Stimulated activated CD4-positive, alpha-beta T cell treated with anti-CD3 and anti-CD28 coated beads, Interleukin-1b, Interleukin-23, amount 100 ng/mL, for 1 hour (primary cell): ENCODE measurements at places on chromosomes 6 and 20.

DNA sequence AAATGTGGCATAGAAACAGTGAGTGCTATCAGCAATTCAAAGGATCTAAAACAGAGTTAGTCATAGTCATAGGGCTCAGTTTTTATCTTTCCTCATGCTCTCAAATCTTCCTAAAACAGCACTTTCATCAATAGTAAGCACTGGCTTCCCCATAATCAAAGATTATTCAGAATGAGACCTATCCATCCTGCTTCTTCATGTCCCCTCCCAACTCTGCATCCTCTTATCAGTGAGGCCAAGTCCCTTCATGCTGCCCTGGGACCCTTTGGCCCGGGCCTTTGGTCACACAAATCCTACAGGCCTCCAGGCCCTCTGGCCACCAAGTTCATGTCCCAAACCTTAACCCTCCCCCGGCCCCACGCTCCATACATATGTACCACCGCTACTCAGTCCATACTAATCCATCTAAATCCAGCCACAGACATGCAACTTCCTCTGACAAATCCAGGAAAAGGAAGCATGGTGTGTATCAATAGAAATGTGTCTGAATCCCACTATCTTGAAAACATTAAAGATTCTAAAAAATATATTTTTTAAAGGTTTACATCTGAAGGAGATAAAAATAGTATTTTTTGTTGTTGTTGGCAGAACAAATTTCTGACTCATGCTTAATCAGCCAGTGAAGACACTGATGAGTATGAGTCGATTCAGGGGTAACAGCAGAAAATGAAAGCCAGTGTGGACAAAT is 143.5 kb downstream of the PDE7B start:
- no peak for DNase-seq

DNA sequence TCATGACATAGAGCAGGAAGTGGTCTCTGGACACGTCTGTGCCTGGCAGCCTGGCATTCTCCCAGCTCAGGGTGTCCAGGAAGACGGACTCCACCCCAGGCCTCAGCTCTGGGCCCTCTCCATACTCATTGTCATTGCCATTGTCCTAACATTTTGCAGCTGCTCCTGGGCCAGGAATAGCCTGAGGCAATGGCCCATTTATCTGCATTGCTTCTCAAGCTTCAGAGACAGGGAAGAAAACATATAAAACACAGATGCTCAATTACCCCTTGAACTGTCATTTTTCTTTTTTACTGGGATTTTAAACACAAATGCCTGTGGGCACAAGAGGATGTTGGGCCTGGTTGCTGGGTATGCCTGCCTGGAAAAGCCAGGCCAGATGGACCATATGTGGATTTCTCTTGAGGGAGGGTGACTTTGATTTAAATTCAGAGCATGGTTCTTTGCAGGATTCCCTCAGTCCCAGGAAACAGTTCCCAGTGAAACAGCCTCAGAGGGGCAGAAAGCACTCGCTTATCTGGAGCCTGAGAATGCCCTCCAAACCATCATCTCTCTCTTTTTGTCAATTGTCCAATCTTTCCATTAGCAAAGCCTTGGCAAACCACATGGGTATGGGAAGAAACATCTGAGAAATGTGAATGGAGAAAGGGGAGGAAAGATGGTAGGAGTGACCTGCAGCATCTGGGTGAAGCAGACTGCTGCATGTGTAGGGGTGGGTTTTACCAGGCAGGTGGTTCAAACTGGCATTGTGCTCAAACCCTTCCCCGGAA is 17.9 kb downstream of the LAMP5 start:
- DNase-seq = no peak

GRCh38 chr20:7692478-7692877 is 247.8 kb downstream of the HAO1 start:
- no peak for DNase-seq

DNA sequence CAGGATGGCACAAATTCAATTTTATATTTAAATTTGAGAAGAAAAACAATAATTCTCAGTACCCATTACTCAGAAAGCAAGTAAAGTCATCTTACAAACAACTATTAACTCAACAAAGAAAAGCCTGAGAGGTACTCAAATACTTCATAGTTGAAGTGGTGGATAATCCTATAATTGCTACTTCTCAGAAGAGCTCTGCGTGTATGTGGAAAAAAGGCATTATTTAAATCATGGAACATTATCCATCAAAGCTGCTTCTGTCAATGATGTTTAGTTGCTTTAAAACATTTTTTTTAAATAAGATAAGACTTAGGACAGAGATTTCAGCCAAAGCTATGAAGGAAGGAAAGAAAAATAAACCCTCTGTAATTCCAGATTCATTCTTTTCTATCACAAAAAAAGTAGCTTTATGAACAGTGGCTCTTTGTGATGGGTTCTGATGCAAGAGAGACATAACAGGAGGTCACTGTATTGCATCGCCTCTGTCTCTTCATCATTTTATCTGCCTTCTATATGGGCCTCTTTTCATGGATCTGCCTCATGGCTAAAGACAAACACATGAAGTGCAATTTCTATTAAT is 367.9 kb upstream of the SLC35B3 start:
- no peak for DNase-seq

- DNase-seq = no peak
Measured at GRCh38 chr20:24321973-24322372, 147.5 kb upstream of the SYNDIG1 start.

DNA sequence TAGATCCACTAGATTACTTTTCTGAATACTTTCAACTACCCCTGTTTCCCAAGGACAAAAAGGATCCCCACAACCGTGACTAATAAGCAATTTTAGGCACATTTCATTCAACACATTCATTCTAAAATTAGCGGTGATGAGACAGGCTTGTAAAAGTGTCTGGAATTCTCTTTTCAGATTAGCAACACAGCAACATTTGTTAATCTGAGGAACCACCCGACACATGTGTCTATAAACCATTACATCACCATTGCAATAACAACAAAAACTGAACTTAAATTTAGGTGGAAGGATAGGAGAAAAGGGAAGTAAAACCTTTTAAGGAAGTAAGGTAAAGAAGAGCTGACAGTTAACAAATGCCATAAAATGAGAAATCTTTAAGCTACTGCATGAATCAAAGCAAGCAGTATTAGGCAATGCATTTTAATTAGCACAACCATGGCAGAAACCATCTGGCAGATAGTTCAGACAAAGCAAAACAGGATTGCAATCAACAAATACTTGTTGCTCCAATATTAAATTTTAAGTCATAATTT is 49.1 kb downstream of the MAP3K7 start:
- no peak for DNase-seq

GRCh38 chr20:23084845-23085365 is 1.2 kb downstream of the CD93 start:
- DNase-seq = no peak

DNA sequence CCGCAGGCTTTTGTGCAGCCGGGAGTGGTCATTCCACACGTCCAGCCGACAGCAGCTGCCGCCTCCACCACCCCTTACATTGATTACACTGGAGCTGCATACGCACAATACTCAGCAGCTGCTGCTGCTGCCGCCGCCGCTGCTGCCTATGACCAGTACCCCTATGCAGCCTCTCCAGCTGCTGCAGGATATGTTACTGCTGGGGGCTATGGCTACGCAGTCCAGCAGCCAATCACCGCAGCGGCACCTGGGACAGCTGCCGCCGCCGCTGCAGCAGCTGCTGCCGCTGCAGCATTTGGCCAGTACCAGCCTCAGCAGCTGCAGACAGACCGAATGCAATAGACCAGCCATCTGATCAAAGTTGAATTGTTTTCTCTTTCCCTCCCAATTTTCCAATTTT is 10.6 kb downstream of the RBM24 start:
- no peak for DNase-seq

- no peak for DNase-seq
Measured at GRCh38 chr6:2807342-2808090, 34.1 kb downstream of the SERPINB1 start.

GRCh38 chr6:234706-235372 is 57.4 kb upstream of the DUSP22 start:
- no peak for DNase-seq

DNA sequence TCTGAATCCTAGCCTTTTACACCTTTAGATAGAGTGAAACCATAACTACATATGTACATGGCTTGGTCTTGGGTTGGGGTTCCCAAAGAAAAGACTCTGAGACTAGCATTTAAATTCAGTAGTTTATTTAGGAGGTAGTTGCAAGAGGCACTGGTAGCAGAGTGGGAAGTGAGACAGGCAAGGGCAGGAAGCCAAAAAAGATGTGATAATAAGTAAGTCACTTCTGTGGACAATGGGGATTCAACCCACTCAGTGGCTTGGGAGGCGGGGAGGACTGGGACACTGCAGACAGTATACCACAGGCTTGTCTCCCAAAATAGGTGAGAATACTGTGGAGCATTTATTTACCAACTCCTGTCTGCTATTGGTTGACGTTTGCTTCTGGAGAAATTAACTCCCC is 131.9 kb downstream of the SLC24A3 start:
- DNase-seq = no peak

GRCh38 chr20:25533920-25534700 is 51.2 kb downstream of the NINL start:
- no peak for DNase-seq

DNA sequence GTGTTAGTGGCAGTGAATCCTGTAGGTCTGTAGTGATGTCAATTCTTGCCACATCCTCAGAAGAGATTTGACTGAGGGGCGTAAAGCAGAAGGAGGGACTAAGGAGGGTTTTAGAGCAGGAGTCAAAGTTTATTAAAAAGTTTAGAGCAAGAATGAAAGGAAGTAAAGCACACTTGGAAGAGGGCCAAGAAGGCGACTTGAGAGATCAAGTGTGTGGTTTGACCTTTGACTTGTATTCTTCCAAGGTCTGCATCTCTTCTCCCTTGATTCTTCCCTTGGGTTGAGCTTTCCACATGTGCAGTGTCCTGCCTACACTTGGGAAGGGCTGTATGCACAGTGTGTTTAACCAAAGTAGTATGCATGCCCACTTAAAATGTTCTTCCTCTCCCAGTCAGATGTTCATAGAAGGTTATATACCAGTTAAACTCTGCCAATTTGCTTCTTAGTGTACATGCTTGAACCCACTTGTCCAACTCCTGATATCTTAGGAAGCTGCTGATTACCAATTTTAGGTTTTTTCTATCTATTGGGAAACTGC is 627.6 kb downstream of the MMUT start:
- no peak for DNase-seq

DNA sequence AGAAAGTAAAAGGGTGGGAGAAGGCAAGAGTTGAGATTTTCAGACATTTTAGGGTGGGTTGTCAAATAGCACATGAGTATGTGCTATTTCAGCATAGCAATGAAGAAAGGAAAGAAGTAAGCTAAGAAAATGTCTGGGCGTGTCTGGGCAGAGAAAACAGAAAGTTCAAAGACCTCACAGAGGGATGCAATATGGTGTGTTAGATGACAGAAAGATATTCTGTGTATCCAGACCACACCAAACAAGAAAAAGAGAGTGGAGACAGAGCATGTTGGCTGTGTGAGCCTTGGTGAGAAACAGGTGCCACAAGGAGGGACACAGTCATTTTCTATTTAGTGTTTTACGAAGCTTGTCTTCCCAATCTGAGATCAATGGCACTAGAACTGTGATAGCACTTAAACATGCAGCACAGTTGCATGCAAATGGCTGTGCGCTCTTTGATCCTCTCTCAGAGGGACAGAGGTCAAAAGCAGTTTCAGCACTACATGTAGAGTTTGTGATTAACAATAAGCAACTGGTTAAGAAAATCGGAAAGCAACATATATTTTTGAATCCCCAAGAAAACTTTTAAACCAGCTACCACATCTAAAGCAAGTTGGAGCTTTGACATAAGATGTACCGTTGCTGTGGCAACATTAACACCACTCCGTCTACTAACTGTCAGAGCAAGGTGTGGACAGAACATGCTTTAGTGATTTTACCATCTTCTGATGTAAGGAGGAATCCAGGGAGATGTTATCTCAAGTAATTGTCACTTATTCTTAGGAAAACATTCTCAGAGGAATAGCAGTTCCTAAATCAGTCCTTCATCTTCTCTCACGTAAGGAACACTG is 515.5 kb upstream of the NOX3 start:
- DNase-seq = no peak

GRCh38 chr6:52389626-52390360 is 27.8 kb downstream of the PAQR8 start:
- no peak for DNase-seq

DNA sequence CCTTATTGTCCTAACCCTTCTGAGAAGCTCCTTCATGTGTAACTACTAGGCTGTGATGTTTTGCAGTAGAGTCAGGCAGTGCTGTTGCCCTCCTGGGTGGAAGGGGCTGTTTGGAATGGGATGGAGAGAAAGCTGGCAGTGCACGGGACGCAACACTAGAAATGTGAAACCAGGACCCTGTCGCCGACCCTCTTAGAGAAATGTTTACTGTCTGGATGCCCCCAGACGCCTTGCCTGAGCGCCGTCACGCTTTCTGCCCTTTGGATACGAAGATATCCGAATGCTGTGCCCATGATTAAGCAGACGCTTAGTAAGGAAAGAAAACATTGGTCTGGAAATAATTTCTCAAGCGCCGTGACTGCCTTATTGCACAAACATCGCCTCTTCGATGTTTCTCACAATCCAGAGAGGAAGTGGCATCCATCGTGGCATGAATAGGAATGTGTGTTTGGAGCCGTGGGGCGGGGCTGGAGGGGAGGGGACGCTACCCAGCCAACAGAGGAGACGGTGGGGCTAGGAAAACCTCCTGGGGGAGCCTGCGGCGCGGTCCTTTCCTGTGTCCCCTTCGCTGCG is 661 bp upstream of the PPP1R14C start:
- DNase-seq = no peak

DNA sequence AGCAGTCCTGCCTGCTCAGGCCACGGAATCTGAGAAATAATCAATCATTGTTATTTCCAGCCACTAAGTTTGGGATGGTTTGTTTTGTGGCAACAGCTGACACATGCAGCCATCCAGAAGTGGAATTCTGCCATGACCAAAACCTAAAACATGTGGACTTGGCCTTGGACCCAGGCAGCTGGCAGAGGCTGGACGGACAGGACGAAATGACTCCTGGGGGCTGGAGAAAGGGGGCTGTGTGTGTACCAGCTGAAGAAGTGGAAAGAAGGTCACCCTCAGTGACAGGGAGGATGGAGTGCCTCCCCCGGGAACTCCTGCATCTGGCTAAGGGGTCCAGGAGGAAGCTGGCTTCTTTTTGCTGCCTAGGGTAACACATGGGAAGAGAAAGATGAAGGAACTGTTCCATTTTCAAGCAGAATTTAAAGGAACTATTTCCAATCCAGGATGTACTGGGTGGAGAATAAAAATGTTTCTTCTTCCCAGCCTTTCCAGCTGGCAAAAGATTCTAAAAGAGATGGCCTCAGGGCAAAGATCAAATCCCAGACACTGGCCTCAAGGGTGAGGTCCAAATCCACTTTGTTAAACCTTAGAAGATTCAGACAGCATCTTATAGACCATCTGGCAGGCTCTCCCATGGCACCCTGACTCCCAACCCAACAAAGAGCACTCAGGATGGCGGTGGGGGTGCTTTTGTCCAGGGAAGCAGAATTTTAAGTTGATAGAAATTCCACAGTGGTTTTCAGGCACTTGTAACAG is 14.3 kb downstream of the SERPINB6 start:
- DNase-seq = no peak

- DNase-seq = no peak
Measured at GRCh38 chr6:30766461-30767157, 22.3 kb upstream of the IER3 start.

- no peak for DNase-seq
Measured at GRCh38 chr6:149037051-149037671, 280.4 kb upstream of the TAB2 start.

GRCh38 chr20:37651932-37652331 is 41.9 kb upstream of the CTNNBL1 start:
- DNase-seq = no peak
